ENCODE measurements at places on chromosomes 1 and 21. TPM values are rescaled to one million over a fixed set of nuclear protein-coding genes. Genes with fewer than 3 reads are reported as not detected.

The DNASE2B gene
- 0.43 TPM for total RNA-seq

The NBPF19 gene
- 16.3 TPM for total RNA-seq

The MROH9 gene
- total RNA-seq, result 0.54 TPM

The KCNN3 gene
- total RNA-seq, result 2.1 TPM

The LDLRAD2 gene
- 2.5 TPM for total RNA-seq

The KCNK1 gene
- total RNA-seq, result 0.37 TPM
